ENCODE measurements at places on chromosomes 1 and 21. TPM values are rescaled to one million over a fixed set of nuclear protein-coding genes. Genes with fewer than 3 reads are reported as not detected.

DNA sequence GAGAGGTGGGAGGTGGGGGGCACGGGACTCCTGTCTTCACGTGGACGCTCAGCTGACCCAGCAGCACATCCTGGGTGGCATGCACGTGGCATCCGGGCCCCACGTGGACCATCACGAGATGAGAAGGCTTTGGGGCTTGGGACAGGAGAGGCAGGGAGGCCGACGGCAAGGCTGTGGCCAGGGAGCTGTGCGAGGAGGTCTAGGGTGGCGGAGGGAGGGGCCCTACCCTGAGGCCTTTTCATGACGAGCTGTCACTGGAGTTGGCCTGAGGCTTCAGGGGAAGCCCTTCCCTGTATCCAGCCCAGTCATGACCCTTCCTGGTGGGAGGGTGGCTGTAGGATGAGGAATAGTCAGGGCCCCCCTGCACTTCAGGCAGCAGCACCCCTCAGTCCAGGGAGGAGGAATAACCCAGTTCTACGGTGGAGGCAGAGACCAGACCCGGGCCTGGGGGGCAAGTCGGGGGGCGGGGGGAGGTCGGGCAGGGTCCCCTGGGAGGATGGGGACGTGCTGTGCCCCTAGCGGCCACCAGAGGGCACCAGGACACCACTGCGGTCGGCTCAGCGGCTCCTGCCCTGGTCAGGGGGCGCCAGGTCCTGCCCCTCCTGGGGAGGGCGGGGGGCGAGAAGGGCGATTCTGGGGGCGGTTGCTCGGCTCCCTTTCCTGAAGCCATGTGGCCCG is 2.0 kb upstream of the PERM1 start:
- no peak for DNase-seq

DNA sequence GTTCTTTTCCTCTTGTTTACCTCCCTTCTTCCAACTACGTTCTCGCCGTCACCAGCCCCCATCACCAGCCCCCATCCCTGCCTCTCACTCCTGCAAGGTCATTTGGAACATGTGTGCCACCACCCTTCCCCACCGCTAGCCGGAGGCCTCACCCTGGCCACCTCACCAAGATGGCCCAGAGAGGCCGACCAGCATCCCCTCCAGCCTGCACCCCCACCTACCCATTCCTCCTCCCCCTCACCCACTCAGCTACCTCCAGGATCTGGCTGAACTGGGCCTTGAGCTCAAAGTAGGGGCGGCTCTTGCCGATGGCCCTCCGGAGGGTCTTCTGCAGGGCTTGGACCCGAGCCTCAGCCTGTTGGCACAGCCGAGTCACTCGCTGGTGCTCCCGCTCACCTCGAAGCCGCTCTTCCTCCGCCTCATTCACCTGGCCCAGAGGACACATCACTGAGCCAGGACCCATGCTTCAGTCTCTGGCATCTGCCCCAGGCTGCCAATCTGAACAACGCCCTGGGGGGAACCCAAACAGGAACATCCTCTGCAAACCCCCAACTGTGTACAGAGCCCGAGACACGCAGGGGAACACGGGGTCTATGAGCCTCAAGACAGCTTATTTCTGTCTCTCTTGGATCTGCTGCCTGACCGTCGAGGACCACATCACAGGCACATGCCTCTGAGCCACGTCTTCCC is 12.8 kb downstream of the SH3BP5L start:
- no peak for DNase-seq

GRCh38 chr1:159091180-159091560 is 14.6 kb upstream of the AIM2 start:
- DNase-seq, result peak; percentile 86

GRCh38 chr1:230458509-230458908 is 32.4 kb upstream of the PGBD5 start:
- DNase-seq, result peak; percentile 54

- DNase-seq, result no peak
Measured at GRCh38 chr1:228811712-228812305, 76.5 kb downstream of the RHOU start.

GRCh38 chr1:33818071-33818470 is 45.8 kb upstream of the HMGB4 start:
- no peak for DNase-seq

DNA sequence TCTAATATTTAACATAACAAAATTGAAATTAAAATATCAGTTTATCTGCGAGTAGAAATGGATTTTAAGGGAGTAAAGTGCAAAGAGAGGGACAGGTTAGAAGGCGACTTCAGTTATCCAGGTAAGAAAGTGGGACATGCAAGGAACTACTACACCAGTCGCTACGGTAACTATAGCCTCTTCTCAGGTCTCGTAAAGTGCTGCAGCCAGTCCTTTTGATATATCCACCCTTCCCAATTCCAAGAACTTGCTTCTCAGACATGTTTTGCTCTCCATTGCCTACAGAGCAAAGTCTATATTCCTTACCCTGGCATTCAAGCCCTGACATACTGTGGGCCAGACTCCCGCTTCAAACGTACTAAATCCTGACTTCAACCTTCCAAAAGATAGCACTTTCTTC is 2.5 kb downstream of the COA7 start:
- DNase-seq, result no peak

DNA sequence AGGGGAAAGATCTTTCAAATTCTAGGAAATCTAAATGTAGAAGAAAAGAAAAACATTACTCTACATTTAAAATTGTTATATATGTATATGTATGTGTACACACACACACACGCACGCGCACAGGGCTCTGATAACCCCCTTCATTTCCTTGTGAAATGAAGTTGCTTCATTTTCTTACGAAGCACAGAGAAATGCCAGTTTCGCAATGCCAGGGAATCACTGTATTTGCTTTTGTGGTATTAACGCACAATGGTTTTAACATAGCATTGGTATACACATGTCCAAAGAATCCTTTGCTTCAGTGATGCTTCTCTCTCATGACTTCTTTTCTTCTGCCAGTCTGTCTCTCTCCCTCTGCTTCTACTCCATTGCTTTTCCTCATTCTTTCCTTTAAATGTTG is 8.4 kb upstream of the DDAH1 start:
- DNase-seq, result peak; percentile 10

DNA sequence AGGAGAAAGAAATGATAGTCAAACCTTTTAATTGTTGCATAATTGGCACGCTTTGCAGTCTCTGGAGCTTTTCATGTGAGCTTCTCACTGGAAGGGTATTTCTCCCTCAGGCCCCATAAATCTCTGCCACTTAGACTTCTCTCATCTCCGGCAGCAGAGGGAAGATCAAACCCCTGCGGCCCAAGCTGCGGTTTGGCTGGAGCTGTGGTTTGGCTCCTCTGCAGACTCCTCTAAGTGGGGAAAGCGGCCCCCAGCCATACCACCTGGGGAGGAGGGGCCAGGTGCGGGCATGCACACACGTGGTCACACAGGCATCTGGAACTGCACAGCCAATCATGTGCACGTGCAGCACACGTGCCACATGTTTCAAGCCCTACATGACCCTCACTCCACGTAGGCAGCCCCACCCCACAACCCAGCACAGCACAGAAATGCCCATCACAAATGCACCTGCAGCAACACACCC is 58.3 kb downstream of the UBE2T start:
- peak; percentile 98 for DNase-seq

DNA sequence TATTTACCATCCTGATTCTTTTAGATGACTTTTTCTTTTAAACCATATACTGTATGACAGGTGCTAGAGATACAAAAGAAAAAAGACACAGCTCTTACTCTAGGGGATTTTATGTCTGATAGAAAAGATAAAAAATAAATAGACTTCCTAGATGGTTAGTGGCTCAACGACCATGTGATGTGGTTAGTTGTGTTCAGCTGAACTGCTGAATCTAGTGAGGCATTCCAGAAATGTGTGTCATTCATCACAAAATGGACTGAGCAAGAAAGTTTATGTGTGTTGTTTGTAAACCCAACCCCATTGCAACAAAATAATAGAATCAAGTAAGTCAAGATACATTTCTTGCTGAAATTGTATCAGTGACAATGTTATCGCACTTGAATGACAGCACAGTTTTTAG is 205.8 kb upstream of the LYPLAL1 start:
- DNase-seq, result peak; percentile 64

DNA sequence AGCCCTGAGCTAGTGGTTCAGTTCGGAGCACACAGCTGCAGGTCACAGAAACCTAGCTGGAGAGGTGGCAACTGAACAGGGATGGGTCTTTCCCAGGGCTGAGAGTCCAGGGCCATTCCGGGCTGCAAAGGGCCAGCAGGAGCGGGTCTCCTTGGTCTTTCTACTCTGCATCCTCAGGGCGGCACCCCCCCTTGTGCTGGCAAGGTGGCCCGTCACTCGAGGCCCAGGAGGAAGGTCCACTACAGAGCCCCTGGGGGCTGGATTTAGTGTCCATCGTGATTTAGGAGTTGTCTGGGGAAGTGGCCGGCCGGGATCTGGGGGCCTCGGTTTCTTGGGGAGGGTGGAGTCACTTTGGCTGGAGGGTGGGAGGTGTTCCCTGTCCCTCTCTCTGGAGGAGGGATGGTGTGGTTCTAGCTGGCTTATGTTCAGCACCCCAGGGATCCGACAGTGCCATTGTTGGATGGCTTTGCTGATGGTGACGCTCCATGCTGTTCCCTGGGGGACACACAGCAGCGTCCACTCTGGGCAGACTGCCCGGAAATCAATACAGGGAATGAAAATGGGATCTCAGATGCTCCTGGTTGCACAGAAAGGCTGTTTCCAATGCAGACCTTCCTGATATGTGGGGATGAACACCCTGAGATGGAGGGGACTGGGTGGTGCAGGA is 64.4 kb downstream of the UMODL1 start:
- no peak for DNase-seq

GRCh38 chr1:240771450-240771849 is 159.5 kb upstream of the GREM2 start:
- no peak for DNase-seq

GRCh38 chr1:244970236-244970743 is 105.9 kb upstream of the HNRNPU start:
- DNase-seq, result peak; percentile 73

- no peak for DNase-seq
Measured at GRCh38 chr1:19647643-19648042, 3.5 kb downstream of the NBL1 start.

GRCh38 chr1:241779897-241780296 is 68.1 kb upstream of the EXO1 start:
- DNase-seq, result no peak

- DNase-seq, result peak; percentile 99
Measured at GRCh38 chr1:235018161-235018560, 110.5 kb downstream of the TOMM20 start.

The ZNF648 gene
- total RNA-seq, result not detected

The CTSS gene
- total RNA-seq, result 4.6 TPM

The VPS13D gene
- total RNA-seq, result 24.3 TPM

The OR2T11 gene
- not detected for total RNA-seq

The TGFB2 gene
- total RNA-seq, result 6.6 TPM

The TMPRSS15 gene
- total RNA-seq, result not detected
